ENCODE measurements at places on chromosomes 3 and 15.
A peak's percentile ranks its signal among the peaks of the same experiment; 100 is the strongest.

- DNase-seq: peak; percentile 33
These were observed 11.3 kb upstream of the C3orf52 start for GRCh38 chr3:112074616-112075497.

- no peak for DNase-seq
These were observed 393.5 kb upstream of the TBL1XR1 start for GRCh38 chr3:177590826-177591225.

DNA sequence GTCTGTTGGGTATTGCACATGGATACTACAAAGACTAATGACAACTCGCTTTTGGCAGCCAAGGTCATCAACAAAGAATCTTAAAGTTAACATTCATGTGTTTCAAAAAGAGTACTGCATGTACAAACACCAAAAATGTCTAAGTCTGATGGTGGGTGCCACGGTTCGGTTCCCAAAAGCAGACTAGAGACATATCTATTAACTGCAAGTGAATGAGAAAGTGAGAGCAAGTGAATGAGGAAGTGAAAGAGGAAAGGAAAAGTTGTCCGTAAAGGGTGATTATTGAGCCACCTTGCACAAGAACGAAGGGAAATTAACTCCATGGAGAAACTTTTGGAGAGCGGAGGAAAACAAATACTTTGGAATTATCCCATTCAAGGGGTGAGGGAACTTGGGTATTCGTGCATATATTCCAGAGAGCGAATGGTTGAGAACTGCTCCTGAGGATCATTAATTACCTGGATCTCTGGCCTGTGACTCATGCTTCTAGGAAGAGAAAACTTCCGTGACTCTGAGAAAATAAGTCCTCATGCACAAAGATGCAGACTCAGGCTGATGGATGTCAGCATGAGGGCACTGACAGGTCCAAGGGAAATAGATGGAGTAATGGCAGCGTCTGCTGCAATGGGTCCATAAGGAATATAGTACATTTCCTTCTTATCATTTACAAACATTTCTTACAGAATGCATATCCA lies 336.5 kb upstream of the TGFBR2 start:
- DNase-seq: no peak

DNA sequence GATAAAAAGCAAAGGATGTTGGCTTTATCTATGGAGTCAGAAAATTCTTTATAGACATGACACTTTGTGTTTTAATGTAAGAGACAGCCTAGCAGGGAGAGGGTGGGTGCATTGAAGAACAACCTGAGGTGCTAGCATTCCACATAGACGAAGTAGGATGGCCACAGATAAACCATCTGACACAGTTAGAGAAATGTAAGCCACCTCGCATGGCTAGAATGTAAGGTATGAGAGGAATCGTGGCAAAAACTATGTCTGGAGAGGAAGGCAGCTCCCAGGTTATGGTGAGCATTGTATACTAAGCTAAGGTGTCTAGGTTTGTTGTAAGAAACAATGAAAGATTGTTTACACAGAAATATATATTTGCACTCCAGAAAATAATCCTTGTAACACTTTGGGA lies 194.0 kb upstream of the SLITRK3 start:
- no peak for DNase-seq

GRCh38 chr3:60792249-60792852 lies 458.9 kb downstream of the FHIT start:
- no peak for DNase-seq

GRCh38 chr3:32137870-32138269 lies 31.4 kb downstream of the GPD1L start:
- no peak for DNase-seq

DNA sequence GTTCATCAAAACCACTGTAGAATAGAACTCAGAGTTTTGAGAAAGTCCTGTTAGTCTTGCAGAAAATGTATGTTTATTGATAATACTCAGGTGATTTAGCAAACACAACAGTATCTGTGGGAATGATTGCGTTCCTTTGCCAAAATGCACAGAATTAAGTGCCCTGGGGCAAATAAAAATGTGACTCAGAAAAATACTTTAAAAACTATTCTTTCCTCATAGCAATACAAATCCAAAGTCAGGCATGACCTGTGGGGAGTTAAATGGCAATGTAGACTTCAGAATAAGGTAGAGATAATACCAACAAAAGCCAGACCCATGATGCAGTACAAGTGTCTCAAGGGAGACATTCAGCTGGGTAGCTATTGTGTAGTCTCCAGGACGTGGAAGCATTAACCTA lies 72.3 kb upstream of the SNTN start:
- DNase-seq: no peak

DNA sequence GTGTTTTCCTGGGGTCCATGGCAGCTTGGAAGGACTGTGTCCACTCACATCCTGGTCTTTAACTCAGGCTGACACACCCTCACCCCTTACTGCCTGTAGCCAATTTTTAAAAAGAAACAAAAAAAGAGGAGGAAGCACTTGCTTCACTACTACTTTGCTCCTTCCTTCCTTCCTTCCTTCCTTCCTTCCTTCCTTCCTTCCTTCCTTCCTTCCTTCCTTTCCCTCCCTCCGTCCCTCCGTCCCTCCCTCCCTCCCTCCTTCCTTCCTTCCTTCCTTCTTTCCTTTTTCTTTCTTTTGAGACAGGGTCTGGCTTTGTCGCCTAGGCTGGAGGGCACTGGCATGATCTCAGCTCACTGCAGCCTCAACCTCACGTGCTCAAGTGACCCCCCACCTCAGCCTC lies 25.5 kb upstream of the AKAP13 start:
- DNase-seq: no peak
